GM12891 (cell line): ENCODE measurements at places on chromosomes 6 and 20.

GRCh38 chr6:14795451-14795850 is 450.4 kb upstream of the JARID2 start:
- no peak for DNase-seq

GRCh38 chr6:4820704-4821276 is 44.6 kb downstream of the CDYL start:
- DNase-seq: no peak

- DNase-seq: no peak
These were observed 111.3 kb downstream of the BTBD9 start for GRCh38 chr6:38528196-38528965.

GRCh38 chr6:143397227-143398222 is 53.0 kb downstream of the ADAT2 start:
- no peak for DNase-seq

DNA sequence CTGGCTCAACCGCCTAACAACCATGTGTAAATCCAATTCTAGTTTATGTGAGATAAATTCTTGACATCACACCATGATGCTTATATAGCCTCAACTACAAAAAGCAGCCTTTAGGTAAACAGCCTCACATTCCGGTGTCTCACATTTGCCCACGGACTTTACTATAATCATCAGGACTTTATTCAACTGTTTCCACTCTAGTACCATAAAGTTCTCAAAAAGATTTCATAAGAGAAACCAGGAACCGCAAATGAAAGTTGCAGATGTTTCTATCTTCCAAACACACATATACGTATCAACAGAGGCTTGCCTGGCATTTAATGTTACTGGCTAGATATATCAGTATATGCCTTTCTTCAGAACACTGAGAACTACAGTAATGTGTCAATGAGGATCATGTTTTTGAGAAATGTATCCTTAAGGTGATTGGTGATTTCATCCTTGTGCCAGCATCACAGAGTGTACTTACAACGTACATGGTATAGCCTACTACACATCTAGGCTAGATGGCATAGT is 80.0 kb downstream of the EPB41L2 start:
- DNase-seq: no peak

DNA sequence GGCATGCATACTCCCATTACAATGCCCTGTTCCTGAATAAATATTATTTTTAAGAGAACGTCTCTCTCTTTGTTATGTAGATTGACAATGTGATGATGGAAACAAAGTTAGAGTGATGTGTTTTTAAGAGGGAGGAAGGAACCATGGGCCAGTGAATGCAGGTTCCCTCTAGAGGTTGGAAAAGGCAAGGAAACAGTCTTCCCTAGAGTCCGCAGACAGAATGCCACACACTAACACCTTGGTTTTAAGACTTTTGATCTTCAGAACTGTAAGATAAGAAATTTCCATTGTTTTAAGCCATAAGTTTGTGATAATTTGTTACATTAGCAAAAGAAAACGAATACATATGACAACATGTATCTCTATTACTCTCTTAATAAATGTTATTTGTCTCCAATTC is 4.7 kb upstream of the CENPW start:
- no peak for DNase-seq
